ENCODE measurements at places on chromosomes 2 and 18.

- DNase-seq, result peak; percentile 23
Measured at GRCh38 chr2:101150306-101151145, 656 bp downstream of the TBC1D8 start.

DNA sequence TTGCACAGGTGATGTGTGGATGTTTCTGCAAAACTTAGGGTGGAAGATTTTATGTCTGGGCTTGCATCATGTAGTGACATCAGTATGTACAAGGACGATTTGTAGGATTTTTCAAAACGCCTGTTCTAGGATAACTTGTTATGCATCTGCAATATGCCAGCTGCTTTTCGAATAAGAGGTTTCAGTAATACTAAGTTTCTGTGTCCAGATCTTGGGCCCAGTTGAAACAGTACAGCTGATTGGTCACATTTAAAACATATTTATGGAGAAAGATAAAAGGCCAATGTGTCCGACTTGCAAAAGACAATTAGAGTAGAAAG, 1.2 kb downstream of the PTPN4 start:
- DNase-seq, result peak; percentile 53

DNA sequence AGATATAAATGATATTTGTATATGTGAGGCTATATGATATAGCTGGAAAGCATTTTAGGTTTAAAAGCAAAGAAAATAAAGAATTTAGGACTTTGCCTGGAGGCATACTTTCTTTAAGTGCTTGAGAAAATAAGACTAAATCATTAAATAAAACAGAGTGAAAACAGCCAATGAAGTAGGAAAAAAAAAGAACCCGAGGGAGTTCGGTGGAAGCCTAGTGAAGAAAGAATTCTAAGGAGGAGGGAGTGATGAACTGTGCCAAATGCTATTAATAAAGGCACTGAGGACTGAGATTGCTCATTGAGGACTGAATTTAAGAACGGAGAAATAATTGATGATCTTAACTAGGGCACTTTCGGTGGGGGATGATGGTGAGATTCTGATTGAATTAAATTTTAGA, 573.5 kb downstream of the DSC3 start:
- DNase-seq, result no peak

DNA sequence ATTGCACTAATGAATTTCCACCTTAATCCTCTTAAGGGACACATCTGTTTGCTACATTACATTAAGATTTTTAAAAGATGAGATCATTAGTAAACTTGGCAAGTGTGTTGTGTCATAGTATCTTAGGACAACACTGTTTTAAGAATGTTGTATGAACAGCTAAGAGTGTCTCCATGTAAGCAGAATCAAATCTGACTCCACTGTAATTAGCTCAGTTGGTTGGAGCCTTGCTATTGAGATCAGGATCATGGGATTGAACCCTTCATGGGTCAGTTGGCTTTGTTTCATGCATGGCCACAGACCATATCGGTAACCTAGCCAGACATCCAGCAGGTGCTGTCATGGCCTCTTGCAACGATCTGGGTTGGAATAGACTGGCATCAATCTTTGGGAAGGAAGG, 5.2 kb downstream of the FHOD3 start:
- DNase-seq, result peak; percentile 11

GRCh38 chr18:10386956-10387355, 67.5 kb upstream of the APCDD1 start:
- no peak for DNase-seq

GRCh38 chr2:240368781-240369331, 66.6 kb upstream of the GPC1 start:
- no peak for DNase-seq

DNA sequence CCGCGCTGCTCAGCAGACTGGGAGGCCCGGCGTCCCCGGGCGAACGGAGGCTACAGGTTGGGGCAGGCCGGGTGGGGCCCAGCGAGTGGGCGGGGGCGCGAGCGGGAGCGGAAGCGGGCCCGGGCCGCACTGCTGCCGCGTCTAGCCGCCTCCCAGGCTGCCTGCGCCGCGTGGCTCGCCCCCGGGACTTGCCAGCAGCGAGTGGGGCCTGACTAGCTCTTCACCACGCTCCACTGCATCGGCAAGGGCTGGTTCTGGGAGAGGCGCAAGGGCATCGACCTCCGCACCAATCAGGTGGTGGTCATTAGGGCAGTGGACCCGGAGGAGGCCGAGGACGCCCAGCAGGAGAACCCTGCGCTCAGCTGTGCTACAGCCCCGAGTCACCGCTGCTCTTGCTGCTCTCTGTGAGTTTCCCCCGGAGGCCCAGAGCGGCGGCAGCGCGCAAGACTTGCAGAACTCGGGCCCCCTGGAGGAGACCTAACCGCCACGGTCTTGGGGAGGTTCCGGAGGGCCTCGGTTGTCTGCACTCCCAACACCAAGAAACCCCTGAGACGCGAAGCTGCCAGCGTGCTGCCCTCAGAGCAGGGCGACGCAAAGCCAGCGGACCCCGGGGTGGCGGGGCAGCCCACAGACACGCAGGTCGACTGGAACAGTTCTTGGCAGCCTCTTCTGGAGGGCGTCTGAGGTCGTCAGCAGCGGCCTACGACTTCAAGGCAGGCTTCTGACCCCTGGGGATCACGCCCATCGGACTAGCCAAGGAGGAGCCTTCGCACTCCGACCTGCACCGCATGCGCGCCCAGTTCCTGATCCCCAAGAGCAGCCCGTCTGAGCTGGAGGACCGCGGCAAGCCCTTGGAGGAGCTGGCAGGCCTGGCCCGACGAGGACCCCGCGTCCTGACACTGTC, 27.2 kb upstream of the PTPN2 start:
- DNase-seq, result no peak

DNA sequence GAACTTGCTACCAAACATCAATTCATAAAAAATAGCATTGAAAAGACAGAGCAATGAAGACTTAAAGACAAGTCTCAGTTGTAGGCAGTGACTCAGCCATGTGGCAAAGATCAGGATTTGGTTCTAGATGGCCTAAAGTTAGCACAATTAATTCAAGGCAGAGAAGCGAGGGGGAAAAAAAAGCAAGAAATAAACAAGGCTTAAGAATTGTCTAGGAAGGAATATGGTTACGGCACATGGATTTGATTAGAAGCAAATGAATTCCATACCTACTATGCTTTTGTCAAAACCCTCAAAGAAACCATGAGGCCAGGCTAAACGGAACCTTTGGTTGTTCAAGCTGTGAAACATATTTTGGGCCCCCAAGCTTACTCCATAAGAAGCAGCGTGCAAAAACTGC, 362.2 kb upstream of the KCNH7 start:
- no peak for DNase-seq

GRCh38 chr2:143501106-143501676, 372.0 kb downstream of the ARHGAP15 start:
- DNase-seq, result no peak

DNA sequence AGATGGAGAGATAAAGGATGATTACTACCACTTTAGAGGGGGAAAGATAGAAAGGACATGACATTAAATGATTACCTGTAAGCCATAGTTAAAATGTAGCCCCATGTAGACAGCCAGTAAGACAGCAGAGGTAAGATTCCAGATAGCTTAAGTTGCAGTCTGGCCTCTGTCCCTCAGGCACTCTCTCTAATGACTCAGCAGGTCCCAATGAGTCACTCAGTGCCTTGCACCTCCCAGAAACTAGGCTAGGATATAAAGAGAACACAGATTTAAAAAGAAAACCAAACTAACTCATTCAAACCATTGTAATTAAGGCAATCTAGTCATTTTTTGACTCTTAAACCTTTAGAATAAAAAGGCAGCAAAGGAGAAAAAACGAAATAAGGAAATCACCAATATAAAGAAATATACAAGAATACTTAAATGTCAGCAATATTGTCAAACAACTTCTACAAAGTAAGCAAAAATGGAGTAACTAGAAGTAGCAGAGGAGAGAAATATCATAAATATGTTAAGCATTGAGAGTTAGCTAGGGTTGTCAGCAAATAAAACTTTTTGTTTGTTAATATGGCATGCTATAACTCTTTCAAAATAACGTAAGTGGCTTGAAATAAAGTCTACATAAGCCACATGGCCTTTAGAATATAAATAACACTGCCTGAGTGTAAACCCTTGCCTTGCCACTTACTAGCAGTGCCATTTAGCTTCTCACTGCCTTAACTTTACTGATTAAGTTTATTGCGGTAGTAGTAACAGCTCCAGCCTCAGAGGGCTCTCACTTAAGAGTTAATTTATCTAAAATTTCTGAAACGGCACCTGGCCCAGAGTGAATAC, 48.5 kb downstream of the SOCS6 start:
- peak; percentile 87 for DNase-seq
